ENCODE measurements at places on chromosomes 3 and 15. TPM values are rescaled to one million over a fixed set of nuclear protein-coding genes. Genes with fewer than 3 reads are reported as not detected.

DNA sequence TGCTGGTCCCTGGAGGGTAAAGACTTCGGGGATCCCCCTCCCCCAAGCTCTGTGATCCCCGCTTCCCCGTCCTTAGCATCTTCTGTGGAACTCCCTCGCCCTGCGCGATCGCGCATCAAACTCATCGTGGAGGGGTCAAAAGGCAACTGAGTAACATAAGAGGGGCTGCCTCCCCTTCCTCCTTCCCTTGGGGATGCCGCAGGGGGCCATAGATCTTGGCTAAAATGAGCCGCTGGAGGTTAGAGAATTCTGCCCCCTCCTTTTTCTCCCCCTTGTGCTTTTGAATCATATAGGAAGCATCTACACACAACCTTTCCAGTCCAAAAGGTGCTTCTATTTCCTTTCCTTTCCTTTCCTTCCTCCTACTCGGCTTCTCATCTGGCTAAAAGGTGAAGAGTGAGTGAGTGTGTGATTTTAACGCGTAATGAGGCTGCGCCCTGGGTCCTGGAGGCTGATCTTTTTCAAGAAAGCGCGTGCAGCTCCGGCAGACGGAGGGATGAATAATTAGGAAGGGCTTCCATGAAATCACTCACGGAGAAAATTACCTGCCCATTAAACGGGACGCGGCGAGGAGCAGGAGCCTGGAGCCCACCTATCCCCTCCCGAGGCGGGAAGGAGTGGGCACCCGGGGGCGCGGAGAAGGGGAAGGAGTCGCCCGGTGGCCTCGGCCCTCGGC, 831 bp upstream of the ROBO2 start:
- no peak for DNase-seq

GRCh38 chr3:14847613-14848541, 29.1 kb downstream of the FGD5 start:
- DNase-seq: no peak

DNA sequence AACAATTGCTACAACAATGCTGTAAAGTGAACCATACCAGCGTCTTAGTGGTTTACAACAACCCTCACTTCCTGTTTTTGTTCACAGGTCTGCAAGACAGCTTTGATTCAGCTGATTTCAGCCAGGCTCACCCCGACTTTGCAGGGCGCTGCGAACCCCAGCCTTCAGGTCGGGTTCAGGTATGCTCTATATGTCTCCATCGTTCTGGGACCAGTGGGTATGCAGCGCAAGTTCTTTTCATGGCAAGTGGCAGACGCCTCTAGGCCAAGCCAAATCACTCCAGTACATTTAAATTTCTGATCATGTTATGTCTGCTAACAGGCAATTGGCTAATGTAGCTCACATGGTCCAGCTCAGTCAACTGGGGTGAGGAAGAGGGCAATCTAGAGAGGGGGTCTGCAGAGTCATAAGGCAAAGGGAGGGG, 52.4 kb upstream of the RGMA start:
- no peak for DNase-seq

DNA sequence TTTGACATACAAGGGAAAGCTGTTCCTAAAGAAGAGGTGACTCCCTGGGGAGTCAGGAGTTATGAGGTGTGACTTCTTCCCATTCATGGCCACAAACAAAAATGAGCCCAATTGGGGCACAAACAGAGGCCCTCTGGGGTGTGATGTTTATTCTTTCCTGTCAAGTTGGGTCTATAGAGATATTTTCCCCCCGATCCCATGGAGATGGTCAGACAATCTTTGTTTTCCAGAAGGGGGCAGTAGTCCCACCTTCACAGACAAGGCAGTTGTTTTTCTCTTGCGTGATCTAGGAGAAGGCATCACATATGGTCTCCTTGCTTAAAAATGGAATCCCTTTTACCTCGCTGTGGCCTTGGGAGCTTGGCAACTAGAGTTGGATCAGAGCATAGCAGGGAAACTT, 110.3 kb downstream of the MFSD1 start:
- no peak for DNase-seq

DNA sequence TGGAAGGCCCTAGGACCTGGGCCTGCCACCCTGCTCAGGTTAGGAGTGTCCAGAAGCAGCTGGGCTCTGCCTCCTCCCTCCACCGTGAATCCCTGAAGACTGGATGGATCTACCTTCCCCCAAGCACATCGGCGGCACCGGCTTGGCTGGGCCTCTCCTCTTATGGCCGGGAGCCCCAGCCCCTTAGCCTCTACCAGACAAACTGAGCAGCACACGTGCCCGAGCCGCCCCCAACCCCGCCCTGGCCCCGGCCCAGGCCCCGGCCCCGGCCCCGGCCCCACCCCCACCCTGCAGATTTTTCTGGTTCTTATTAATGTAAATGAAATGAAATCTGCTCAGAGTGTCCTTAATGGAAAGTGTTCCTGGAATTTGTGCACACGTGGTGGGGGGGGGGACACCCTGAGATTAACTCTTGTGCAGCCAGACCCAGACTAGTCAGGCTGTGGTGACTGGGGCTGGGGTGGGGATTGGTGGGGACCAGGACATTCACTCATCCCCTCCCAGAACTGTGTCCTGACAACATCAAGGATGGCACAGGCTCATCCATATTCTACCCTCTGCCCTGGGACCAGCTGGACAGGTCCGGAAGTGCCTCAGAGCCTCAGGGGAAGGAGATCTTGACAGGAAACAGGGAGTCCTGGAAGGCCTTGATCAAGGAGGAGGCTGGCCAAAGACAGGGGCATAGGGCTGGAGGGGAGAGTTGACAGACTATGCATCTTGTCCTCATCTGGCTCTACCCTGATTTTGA, 30.9 kb upstream of the SEMA3F start:
- no peak for DNase-seq

DNA sequence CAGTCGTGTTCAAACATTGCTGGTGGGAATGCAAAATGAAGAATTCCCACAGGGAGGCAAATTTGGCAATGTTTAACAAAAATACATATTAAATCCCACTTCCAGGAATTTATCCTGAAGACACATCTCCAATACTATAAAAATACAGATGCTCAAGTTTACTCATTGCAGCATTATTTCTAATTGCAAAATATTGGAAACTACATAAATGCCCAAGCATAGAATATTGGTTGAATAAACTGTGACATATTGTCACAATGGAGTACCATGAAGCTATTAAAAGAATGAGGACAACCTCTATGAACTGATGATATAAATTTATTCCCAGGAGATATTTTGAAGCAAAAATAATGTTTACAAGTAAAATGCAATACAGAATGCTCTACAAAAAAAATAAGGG, 49.7 kb upstream of the UBE2E2 start:
- DNase-seq: no peak

DNA sequence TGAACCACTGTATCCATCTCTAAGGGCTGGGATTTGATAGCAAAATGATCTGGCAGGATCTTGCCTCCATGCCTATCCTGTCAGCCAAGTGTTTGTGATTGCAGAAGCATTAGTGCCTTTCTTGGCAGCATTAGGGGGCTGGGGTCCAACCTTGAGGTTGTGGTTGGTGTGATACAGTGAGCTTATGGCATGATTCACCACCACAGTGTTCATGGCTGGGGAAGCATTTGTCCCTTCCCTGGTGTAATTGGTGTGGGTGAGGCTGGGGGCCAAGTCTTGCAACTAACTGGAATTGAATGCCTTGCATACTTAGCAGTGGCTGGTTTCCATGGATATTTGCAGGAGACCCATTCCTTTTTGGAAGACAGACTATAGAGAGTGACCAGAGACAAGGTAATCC, 271.0 kb upstream of the TBL1XR1 start:
- no peak for DNase-seq

- no peak for DNase-seq
These were observed 167.8 kb downstream of the MYRIP start for GRCh38 chr3:39977058-39977794.

DNA sequence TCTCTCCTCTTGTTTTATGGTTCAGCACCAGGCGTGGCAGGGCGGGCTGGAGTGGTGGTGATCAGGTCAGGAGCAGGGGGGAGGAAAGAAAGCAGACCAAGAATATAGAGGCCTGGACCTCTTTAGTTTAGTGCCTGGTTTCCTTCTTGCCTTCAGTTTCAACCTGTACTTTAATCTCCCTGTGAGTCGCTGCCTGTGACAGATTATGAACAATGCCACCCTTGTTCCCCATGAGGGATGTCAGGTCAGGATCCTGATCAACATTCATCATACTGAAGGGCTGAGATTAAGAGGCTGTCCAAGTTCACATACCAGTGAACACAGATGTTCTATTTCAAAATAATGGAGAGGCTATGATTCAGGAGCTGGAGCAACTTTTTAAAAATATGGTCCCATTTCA, 11.4 kb downstream of the ENTPD3 start:
- DNase-seq: no peak

- no peak for DNase-seq
These were observed 1036.1 kb downstream of the AGBL1 start for GRCh38 chr15:87115795-87116194.

DNA sequence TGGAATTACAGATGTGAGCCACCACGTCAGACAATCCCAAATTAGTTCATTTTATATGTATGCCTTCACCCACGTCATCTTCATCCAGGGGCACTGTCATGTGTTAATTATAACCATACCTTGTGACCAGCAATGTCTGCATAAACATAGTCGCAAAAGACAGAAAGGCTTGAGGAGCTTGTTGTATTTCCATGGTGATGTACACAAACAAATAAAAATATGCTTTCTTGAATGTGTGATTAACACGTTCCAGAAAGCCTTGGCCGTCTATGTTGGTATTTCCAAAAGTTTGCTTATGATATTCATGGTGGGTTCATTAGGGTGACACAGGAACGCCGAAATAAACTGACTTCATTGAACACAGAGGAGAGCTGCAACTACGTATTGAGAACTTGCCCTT, 524.7 kb upstream of the ZNF717 start:
- DNase-seq: no peak

- DNase-seq: no peak
These were observed 8.9 kb downstream of the ICE2 start for GRCh38 chr15:60469893-60470641.

DNA sequence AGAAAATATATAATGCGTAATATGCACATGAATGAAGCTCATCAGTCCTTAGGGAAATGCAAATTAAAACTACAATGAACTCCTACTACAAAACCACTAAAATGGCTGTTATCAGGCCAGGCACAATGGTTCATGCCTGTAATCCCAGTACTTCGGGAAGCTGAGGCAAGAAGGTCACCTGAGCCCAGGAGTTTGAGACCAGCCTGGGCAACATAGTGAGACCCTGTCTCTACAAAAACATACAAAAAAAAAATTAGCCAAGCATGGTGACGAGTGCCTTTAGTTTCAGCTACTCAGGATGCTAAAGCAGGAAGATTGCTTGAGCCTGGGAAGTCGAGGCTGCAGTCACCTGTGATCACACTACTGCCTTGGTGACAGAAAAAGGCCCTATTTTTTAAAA, 85.2 kb downstream of the MAP4 start:
- DNase-seq: no peak

DNA sequence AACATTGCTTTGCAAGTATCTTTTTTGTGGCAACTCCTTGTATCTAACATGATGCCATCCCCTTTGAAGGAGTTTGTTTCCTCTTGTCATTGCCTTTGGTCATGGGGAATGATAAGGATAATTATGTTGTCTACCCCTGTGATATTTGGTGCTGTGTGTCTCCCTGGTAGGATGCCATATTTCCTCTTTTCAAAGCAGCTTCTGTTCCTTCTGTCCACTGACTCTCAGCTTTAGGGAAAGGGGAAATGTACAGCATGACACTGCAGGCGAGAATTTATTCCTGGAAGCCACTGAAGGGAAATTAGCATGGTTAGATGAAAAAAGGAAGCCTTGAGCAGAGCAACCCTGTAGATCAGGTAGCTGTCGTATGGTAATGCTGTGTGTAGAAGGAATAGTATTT, 576.7 kb downstream of the CADM2 start:
- no peak for DNase-seq

DNA sequence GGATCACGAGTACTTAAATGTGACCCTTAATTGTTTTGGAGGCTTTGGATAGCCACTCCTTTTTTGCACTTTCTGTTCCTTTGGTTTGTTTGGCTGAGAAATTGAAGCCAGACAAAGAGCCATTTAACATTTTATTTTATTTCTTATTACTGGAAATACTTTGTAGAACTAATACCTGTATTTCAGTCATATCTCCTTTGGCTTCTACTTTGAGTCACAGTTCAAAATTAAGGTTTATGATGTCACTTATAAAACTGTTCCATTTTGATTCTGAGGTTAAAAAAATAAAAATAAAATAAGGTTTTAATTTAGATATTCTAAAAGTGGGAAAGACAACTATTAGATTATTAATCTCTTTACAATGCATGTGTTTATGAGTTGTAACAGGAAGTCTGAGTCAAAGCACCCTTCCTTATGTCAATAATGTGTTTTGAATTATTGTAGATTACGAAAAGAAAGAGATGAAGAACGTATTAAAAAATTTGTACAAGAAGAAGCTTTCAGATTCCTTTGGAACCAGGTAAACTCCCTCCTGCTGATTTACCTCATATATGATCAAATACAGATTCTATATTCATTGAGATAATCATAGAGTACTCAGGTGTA, 16.9 kb upstream of the NXPE3 start:
- no peak for DNase-seq

DNA sequence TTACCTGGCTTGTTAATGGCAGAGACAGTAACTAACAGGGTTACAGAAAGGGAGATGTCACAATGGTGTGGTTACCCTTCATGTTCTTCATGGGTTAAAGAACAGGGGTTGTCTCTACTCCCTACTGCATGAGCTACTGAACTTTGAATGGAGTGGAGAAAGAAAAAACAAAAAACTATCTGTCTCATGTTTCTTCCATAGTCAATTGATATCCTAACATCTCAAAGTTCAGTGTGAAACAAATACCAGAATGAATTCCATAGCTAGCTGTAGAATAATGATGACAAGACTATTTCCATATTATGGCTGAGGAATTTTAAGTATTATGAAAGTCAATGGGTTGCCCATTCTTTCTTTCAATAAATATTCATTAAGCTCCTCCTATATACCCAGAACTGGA, 161.3 kb upstream of the LPP start:
- no peak for DNase-seq

DNA sequence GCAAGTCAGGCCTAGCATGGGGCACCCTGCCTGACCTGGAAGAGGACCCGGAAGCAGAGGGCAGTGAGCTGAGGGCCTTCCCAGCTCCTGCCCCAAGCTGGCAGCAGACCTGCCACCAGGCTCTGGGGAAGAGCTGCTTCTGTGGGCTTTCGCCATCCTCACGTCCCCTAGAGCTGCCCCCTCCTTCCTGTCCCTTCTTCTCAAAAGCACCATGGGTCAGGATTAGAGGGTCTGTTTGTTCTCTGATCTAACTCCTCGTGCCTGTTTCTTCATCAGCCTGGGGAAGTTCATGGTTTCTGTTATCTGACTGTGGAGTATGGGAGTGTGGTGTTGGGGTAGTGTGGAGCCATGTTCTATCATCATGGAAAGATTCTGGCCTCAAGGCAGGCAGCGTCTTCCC, 58.4 kb upstream of the POLG start:
- DNase-seq: no peak

- DNase-seq: no peak
These were observed 278.5 kb upstream of the RASGRP1 start for GRCh38 chr15:38843051-38843501.

DNAJB11 gene
- 31.4 TPM for total RNA-seq

ADGRG7 gene
- not detected for total RNA-seq

GATA2 gene
- total RNA-seq: 0.41 TPM

PCSK6 gene
- total RNA-seq: 18.3 TPM

SMCO1 gene
- total RNA-seq: not detected

NMB gene
- total RNA-seq: 2.4 TPM

FAM3D gene
- not detected for total RNA-seq

MAGI1 gene
- total RNA-seq: 39.1 TPM

CASR gene
- not detected for total RNA-seq

RAF1 gene
- total RNA-seq: 199 TPM

Measured in frontal cortex (tissue), 4 donors.